Spleen (tissue), 13 donors: ENCODE measurements at places on chromosomes 4 and X.

DNA sequence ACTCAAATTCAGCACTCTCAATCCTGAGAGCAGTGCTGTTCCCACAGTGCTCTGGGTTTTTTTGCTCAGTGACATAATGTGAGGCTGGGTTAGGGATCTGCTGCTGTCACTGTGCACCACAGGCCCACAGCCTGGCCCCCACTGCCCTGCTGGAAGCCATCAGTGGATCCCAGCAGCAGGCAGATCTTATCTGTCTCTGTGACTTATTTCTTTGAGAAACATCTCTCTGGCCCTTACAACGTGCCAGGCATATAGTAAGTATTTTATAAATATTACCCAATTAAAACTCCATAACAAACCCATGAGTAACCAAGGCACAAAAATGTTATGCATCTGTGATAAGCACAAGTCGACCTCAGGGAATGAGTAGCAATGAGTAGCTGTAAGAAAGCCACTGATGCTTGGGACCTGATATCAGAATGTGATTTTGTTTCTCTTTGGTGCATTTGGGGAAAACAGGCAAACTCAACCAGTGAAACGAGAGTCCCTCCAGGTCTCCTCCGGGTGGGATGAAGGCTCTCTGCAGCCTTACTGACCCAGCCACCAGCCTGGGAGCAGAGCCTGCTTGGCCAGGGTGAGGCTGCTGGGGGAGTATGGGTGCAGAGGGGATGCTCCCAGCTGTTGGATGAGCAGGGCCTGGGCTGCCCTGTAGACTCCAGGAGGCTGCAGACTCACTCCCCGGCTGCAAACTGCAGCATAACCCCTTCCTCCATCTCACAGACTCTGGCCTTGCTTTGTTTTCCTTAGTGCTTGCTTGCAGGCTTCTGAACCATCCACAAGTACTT, 172.7 kb upstream of the LNX1 start:
- no peak for DNase-seq

DNA sequence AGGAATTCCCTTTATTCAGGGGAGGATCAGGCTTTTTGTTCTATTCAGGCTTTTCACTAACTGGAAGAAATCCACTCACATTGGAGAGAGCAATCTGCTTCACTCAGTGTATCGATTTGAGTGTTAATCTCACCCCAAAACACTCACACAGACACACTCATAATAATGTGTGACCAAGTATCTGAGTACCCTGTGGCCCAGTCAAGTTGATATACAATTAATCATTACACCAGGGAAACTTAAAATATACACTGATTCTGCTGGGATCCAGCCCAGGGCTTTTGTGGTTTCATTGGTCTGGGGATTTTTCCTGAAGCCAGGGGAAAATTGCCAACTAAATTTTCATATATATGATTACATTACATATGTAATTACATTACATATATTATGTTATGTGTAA, 44.0 kb upstream of the GATB start:
- no peak for DNase-seq

GRCh38 chrX:132119283-132119682, 8.5 kb downstream of the FRMD7 start:
- no peak for DNase-seq

- DNase-seq, result no peak
Measured at GRCh38 chr4:64417974-64418373, 8.7 kb upstream of the TECRL start.

- DNase-seq, result no peak
Measured at GRCh38 chrX:133911825-133912495, 73.4 kb downstream of the GPC3 start.

DNA sequence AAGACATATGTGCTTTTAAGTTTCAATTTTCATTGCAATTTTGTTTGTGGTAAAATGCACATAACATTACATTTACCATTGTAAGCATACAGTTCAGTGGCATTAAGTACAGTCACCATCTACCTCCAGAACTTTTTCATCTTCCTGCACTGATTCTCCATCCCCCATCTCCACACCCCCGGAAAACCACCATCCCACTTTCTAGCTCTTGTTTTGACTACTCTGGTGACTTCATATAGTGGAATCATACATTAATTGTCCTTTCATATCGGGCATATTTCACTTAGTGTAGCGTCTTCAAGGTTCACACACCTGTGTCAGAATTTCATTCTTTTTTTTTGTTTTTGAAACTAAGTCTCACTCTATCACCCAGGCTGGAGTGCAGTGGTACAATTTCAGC, 143.5 kb downstream of the GPR143 start:
- no peak for DNase-seq

- no peak for DNase-seq
Measured at GRCh38 chrX:24099394-24099793, 44.6 kb downstream of the EIF2S3 start.

GRCh38 chrX:45750639-45751038, 550.0 kb upstream of the DIPK2B start:
- DNase-seq, result no peak

GRCh38 chr4:174654634-174655033, 132.3 kb upstream of the HPGD start:
- no peak for DNase-seq

- no peak for DNase-seq
Measured at GRCh38 chrX:25733148-25733547, 405.0 kb upstream of the MAGEB18 start.

GRCh38 chr4:110610620-110610939, 12.3 kb downstream of the PITX2 start:
- no peak for DNase-seq

DNA sequence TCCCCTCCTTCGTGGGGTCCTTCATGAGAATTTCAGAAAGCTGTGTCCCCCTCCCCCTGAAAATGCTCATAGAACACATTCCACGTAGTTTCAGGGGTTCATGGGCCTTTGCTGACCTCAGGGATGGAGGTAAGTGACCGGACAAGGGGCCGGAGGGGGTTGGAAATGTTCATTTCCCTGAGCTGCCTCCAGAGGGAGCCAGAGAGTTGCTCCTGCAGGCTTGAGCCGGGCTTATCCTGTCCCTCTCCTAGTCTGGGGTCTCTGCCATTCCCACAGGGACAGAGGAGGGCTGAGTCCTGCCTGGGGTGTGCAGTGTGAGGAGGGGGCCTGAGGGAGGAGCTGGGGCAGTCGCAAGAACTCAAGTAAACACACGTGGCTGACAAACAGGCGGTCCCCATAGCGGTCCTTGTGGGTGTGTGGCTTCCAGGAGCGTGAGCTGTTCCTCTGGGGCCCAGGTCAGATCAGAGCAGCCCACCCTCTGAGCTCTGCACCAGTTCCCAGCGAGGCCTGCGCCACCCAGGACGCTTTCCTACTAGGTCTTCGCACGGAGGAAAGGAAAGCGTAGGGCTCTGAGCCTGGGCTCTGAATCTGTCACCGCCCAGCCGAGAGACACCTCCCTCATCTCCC, 62.5 kb downstream of the WFS1 start:
- DNase-seq, result no peak
